Activated CD4-positive, alpha-beta T cell treated with anti-CD3 and anti-CD28 coated beads, Interleukin-2, amount 10 ng/mL, durations not matched to agents 7 days and 5 days (primary cell): ENCODE measurements at places on chromosomes 7 and 10. TPM values are rescaled to one million over a fixed set of nuclear protein-coding genes. Genes with fewer than 3 reads are reported as not detected.

Gene KCNH2
- 0.27 TPM for total RNA-seq

DNA sequence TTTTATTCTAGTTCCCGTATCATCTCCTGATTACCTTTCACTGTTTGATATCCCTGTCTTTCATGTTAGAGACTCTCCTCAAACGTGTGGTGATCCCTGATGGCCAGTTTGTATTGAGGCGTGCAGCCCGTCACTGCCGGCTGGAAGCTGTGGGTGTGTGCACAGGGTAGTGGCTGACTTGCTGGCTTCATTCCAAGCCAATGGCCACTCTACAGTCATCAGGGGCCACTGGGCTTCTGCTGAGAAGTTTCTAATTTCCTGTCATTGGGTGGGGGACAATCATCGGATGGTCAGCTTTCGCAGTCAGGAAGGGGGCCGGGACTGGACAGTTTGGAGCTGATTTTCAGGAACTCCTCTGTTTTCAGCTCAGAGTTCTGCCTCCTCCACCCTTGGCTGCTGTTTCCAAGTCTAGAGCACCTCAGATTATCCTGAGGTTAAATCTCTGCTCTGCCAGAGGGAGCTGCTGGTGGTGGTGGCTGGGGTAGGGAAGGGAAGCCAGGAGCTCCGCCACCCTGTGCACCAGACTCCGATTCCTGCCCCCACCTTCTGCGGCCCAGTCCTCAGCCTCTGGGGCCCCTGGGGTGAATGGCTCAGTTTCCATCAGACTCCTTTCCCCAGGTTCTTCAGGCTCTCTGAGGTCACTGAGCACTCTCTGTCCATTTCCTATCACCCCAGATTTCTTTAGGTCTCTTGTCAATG is 34.9 kb downstream of the BAIAP2L1 start:
- no peaks in the 10 kb centered on the region for H3K36me3 ChIP-seq
- no peak overlapping the region for H3K27ac ChIP-seq
- no peak overlapping the region for H3K4me3 ChIP-seq

GRCh38 chr7:97819161-97819560 is 53.0 kb downstream of the ASNS start:
- no peak for DNase-seq
- H3K36me3 ChIP-seq: no peaks in the 10 kb centered on the region
- H3K27me3 ChIP-seq: peaks cover 2% of the 10 kb centered on the region
- no peak overlapping the region for H3K27ac ChIP-seq

DNA sequence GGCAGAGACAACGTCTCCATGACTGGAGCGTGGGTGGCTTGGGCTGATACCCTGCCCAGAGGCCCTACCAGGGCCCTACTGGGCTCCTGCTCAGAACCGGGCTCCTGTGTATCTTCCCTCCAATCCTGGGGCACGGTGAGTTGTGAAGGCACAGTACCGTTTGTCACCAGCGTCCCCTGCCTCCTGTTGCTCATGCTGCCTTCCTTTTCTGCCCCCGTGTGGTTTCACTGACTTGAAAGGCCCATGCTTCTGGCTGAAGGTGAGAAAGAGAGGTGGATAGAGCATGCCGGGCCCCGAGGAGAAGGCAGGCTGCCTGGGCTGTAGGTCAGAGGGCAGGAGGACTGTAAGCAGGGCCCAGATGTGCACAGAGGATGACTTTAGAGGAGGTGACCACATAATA is 9.1 kb upstream of the DMBT1 start:
- peak overlapping the region; percentile 28 for H3K27ac ChIP-seq
- DNase-seq: peak; percentile 15
- no peak overlapping the region for H3K4me3 ChIP-seq
- H3K36me3 ChIP-seq: no peaks in the 10 kb centered on the region
- peaks cover 2% of the 10 kb centered on the region for H3K27me3 ChIP-seq
- H3K4me1 ChIP-seq: peaks cover 12% of the 10 kb centered on the region

DNA sequence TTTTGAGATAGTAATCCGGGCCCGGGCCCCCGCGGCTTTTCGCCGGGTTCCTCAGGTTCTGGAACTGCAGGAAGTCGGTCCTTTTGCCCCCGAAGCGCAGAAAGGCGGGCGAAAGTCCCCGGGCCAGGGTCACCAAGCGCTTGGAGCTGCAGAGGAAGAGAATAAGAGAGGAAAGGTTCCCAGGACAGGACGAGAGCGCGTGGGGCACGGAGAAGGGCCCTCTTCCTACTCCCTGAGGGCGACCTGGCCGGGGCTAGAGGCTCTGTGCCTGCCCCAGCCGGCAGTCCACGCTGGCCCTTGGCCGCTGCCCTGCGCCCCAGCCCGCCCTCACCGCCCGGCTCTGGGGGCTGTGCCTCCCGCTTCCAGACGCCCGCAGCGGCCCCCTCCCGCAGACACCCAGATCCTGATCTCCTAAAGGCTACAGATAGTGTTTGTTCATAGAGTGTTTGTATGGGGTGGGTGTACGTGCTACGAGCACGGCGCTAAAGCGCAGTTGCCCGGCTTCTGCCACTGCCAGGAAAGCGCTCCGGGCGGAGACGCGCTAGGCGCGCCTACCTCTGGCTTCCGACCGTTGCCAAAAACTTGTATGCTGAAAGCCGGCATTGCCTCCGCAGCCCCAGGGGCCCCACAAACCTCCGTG is 3.2 kb downstream of the HPSE2 start:
- H3K36me3 ChIP-seq: no peaks in the 10 kb centered on the region
- no peak overlapping the region for H3K27ac ChIP-seq
- no peak for DNase-seq
- peaks cover 21% of the 10 kb centered on the region for H3K4me1 ChIP-seq
- no peak overlapping the region for H3K4me3 ChIP-seq

- H3K4me1 ChIP-seq: peaks cover 22% of the 10 kb centered on the region
- no peaks in the 10 kb centered on the region for H3K27me3 ChIP-seq
- H3K36me3 ChIP-seq: peaks cover 31% of the 10 kb centered on the region
- DNase-seq: no peak
- H3K27ac ChIP-seq: peak overlapping the region; percentile 43
These were observed 8.4 kb downstream of the ZYX start for GRCh38 chr7:143389316-143390103.
